ENCODE measurements at places on chromosomes 4 and X.

DNA sequence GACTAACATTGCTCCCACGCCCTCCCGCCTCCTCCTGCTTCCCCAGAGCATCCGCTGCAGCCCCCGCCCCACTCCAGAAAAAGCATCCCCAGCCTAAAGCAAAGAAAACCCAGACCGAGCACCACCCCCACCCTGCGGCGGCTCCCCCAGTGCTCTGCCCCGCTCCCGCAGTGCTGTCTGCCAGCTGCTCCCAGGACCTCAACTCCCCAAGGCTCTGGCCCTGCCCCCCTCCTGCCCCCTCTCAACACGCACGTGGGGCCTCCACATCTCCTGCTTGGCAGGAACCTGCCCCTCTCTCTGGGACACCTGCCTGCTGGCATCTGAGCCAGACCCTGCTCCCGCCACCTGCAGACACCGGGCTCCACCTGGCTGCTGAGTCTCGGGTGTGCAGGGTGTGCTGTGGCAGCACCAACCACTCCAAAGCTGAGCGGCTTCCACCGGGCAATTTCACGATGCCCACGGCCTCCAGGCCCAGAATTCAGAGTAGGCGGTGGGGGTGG is 79.4 kb downstream of the FAM53A start:
- no peak for DNase-seq

- no peak for DNase-seq
These were observed 8.2 kb upstream of the ZRSR2 start for GRCh38 chrX:15781961-15782699.

GRCh38 chr4:67883458-67883857 is 344 bp downstream of the TMPRSS11D start:
- no peak for DNase-seq

- DNase-seq, result no peak
These were observed 29.4 kb upstream of the CLDN34 start for GRCh38 chrX:9937761-9938160.

DNA sequence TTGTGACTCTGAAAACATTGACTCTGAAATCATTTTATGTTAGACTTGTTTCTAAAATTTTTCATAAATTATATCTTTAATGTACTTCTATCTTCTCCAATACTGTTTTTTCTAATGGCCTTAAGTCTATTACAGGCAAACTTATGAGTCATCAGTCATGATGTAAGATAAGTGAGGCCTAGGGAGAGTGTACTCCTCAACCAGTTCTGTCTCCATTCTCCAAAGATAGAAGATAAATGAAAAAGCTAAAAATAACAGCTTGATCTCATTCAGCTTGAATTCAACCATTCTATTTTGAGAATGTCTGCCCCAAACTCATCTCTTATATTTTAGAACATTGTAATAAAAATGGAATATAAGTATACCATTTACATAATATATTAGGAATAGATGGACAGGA is 34.5 kb downstream of the STBD1 start:
- no peak for DNase-seq

Data from NCI-H2081 (cell line).